Activated CD4-positive, alpha-beta T cell treated with anti-CD3 and anti-CD28 coated beads, Interleukin-2, amount 50 U/mL, for 48 hours (primary cell): ENCODE measurements at places on chromosomes 4 and X.

GRCh38 chrX:45716750-45717149, 516.1 kb upstream of the DIPK2B start:
- no peak for DNase-seq

DNA sequence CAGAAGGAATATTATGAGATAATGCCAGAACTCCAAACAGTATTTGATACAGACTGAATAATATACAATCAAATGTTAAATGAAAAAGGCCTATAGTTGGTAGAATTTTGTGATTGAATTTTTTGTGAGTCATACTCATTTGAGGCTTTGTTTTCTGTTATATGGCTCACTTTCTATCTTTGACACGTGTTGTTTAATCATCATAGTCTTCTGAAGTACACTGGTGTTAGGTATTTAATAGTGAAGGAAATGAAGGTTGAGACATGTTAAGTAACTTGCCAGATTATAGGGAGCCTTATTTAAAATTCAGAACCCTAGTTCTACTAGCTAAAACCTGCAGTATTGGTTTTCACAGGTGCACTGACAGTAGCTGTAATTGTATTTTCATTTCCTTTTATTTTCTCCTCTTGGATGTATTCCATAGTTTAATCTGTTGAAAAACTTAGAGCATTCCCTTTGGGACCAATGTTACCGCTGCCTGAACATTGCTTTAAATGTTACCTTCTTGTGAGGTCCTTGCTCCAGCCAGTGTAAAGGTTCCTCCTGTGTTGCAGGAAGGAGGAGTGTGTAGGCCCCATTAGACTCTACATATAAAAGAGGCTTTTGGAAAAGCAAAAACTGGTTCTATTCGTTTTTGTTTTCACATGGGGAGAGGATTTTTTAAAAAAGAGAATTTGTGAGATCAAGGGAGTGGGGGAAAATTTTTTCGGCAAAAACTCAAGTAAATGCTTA, 224.1 kb downstream of the ARHGAP10 start:
- no peak for DNase-seq

DNA sequence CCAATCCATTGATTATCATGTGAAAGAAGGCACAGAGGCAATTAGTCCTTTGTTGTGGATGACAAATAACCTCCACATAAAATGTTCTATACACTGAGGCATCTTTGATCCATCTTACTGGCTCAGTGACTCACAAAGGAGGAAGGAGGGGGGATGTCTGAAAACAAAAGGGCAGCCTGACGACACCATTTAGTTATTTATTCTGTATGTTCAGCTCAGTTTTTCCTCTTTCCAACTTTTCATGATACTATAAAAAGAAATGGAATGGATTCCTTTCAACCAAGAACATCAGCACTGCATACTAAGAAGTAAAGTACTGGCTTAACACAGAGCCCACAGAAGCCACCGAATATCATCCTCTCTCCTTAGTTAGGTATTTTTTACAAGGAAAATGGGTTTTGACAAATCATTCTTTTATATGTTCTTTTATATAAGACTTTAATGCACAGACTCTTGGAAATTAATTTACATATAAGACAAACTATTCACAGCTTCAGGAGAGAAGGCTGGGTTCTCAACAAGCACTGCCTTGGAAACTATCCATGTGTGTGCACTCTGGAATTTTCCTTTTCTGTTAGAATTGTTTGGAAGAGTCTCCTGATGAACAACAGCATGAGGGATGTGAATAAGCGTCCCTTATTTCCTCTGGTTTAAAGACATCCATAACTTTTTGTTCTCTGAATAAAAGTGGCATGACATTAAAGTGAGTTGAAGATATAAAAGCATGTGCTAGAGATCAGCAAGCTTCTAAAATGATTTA, 135.6 kb downstream of the TSPAN5 start:
- DNase-seq, result no peak

DNA sequence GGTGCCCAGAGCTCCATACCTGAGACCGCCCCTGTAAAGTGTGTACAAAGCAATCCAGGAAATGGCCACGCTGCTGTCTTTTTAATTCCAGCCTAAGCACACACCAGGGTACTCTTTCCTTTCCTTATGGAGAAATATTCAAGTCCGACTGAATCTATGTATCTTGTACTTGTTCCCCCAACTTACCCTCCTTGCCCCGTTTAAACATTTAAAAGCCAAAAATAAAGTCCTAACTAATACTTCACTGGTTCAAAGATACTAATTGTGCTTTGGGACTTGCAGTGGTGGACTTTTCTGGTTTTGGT, 731 bp upstream of the AMMECR1 start:
- DNase-seq, result no peak

- peak; percentile 33 for DNase-seq
Measured at GRCh38 chrX:106726485-106727437, at the start of gene RNF128. TSS of gene RNF128 (plus strand) at chrX:106726701. CDS start at chrX:106726914, 213 bp downstream.

GRCh38 chrX:45007598-45007997, 134.6 kb downstream of the KDM6A start:
- DNase-seq, result no peak

- DNase-seq, result no peak
Measured at GRCh38 chr4:83285055-83285407, 433 bp upstream of the COQ2 start.

DNA sequence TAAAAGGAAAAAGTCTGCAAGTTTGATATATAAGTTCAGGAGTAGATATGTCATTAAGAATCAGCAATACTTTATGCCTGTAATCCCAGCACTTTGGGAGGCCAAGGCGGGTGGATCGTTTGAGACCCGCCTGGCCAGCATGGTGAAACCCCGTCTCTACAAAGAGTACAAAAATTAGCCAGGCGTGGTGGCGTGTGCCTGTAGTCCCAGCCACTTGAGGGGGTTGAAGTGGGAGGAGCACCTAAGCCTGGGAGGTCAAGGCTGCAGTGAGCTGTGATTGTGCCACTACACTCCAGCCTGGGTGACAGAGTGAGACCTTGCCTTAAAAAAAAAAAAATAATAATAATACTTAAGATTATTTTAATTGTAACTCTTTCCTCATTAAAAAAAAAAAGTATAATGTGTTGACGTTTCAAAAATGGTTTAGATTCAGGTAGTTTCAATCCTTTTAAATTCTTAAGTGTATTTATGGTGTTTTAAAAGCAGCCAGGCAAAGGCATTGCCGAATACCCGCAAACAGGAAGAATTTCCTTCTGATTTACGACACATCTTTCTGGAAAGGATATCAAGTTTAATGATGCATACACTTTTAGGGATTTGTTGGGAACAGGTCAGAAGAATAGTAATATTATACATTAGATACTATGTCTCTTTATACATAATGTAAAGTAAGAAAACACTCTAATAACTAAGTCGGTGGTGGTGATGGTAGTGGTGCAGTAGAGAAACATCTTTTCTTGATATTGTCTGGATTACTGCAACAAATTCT, 80.9 kb downstream of the KDM6A start:
- no peak for DNase-seq

DNA sequence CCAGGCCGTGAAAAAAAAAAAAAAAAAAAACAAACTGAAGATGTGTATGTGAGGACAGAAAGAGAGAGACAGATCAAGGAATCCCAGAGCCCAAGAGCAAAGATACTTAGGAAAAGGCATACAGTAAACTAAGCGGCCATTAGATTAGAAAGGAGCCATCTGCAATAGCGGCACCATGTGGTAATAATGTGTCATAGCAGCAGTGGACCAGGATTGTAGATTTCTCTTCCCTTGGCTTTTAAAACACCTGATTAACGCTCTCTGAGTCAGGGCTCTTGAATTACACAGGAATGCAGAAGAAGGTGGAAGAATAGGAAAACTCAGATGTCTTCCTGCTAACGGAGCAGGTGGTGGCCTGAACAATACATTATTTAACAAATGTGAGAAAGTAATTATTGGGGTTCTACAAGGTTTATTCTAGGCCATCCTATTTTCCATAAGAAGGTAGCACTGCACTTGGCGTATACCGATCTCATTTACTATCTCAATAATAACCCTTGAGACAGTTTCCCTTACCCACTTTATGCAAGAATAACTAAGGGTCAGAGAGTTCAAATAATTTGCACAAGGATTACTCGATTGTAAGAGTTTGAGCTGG, 182.7 kb downstream of the KCNIP4 start:
- DNase-seq, result peak; percentile 31

DNA sequence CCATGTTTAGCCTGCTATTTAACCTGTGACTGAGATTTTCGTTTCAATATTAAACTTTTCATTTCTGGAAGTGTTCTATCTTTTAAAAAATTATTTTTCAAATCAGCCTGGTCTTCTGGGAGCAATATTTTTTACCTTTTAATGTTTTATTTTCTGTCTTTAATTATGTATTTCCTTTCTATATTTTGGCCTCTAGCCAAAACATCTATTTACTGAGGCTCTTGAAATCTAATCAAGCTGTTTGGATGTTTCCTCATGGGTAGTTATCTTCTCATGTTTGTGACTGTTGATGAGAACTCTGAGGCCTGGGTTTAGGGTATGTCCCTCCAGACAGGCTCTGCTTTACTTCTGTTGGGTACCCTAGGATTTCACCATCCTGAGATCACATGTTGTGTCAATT, 10.3 kb upstream of the SLC10A4 start:
- DNase-seq, result no peak

- DNase-seq, result no peak
Measured at GRCh38 chr4:109754093-109754857, 24.4 kb upstream of the PLA2G12A start.

GRCh38 chr4:121819216-121819965, 4.3 kb downstream of the CCNA2 start:
- no peak for DNase-seq

GRCh38 chr4:16116493-16116990, 32.7 kb upstream of the PROM1 start:
- DNase-seq, result no peak

DNA sequence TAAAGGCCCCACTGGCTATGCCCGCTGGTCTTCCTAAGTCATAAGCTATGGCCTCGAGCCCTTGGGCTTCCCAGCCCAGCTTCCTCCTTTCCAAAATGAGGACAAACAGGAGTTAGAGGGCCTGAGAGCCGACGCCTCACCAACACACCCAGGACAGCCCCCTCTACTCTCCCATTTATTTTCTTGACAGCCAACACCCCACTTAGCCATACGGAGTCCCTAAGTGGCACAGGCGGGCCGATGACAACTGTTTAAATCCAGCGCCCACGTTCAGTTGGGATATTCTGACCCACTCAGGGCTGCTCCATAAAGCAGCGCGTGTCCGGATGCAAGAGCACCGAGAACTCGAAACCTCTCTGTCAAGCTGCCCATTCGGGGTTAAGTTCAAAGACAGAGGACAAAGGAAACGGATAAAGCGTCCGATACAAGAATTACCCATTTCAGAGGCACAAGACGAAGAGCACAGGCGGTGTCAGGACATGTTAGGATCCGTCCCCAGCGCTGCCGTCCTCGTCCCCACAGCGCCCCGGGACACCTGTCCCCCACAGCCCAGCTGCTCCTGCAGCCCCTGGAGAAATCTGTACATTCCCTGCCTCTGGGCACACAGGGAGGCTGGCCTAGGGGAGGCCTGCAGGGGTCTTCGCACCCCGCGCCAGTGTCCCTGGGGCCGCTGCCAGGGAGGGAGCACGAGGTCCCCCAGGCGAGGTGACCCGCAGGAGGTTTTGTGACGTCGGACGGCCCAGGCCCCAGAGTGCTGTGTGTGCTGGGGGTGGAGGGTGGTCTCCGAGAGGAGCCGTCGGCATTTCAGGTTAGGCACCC, 1.2 kb downstream of the PRKX start:
- peak; percentile 10 for DNase-seq

- DNase-seq, result no peak
Measured at GRCh38 chrX:1717373-1717772, 102.5 kb downstream of the ASMT start.

GRCh38 chr4:83677656-83678055, 141.7 kb downstream of the GPAT3 start:
- DNase-seq, result no peak

DNA sequence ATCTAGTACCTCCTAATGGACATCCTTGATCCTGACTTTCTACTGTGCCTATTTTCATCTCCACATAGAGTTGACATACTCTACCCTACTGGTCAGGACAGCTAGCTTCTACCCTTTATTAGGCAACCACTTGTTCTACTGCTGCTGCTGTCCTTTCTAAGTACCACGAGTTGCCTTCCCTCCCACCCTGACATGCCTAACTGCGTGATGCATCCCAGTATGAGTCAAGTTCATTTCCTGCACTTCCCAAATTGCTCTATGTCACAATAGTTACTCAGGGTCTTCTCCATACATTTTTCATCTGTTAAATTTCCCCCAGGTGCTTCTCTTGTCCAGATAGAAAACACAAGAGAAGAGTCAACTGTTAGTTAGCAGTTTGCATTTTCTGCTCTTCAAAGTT, 133.4 kb downstream of the TBC1D19 start:
- no peak for DNase-seq

- no peak for DNase-seq
Measured at GRCh38 chr4:37066159-37066558, 178.4 kb upstream of the NWD2 start.

- no peak for DNase-seq
Measured at GRCh38 chrX:80879143-80879542, 69.5 kb upstream of the BRWD3 start.

GRCh38 chr4:109631532-109632108, 71.6 kb downstream of the MCUB start:
- no peak for DNase-seq

GRCh38 chr4:168759321-168759720, 250.7 kb downstream of the CBR4 start:
- DNase-seq, result no peak

- no peak for DNase-seq
Measured at GRCh38 chrX:68718443-68718820, 71.0 kb downstream of the STARD8 start.

GRCh38 chrX:10875995-10876394, 235.1 kb upstream of the HCCS start:
- no peak for DNase-seq

GRCh38 chr4:2364654-2365053, 53.8 kb downstream of the ZFYVE28 start:
- DNase-seq, result peak; percentile 57

GRCh38 chrX:49838374-49838773, 9.3 kb downstream of the PAGE4 start:
- no peak for DNase-seq

- no peak for DNase-seq
Measured at GRCh38 chr4:57159866-57160265, 49.7 kb upstream of the IGFBP7 start.

- no peak for DNase-seq
Measured at GRCh38 chr4:148057516-148057915, 325.6 kb downstream of the ARHGAP10 start.

DNA sequence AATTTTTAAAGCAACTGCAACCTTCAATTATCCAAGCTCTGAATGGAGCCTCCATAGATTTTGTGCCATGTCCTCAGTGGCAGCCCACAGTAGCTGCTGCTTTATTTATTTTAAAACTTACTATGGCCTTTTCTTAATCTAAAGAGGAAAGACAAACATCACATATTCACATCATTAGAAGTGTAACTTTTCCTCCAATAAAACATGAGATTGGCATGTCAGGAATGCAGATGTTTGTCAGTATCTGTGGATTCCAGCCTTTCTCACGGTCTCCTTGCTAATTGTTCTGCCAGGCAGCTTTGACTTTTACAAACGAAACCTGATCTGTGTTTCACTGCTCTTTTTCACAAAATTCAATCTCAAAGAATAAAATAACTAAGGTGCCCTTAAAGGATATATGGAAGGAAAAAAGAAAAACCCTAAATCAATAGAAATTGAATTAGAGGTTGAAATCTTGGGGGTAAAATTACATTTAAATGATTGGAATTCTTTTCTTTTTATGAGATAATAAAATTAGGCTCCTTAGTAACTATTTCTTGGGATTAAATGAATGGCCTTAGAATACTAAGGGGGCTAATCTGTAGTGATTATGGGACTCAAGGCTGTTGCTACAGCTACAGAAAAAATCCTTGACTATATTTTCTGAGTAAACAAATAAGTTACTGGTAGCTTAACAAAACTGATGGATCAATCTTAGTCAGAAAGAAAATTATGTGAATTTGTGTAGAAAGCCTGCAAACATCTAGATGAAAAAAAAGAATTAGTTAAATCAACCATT, 151.3 kb downstream of the RTL9 start:
- no peak for DNase-seq
